Globus pallidus (tissue), 1 donor: ENCODE measurements at places on chromosomes 12 and 14.

GRCh38 chr12:32252199-32253073 is 145.8 kb downstream of the BICD1 start:
- DNase-seq: no peak

- no peak for DNase-seq
Observed at GRCh38 chr12:6335451-6336078, 6.3 kb downstream of the TNFRSF1A start.

GRCh38 chr14:103317251-103317650 is 16.8 kb upstream of the EIF5 start:
- no peak for DNase-seq

DNA sequence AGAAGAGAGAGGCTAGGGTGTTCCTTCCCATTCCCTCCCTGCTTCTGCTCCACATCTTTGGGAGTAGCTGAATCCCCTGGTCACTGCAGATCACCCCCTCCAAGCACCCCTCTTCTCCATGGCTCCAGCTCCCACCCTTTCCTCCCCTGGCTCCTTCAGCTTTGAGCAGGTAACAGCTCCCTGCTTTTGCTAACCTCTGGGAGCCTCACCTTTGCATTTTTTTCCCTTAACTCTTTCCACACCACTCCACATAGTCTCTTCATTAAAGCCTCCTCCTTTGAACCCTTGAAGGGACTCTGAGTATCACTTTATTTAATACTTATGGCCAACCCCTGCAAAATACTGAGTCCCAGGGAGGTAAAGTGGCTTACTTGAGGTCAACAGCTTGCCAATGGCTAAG is 25.7 kb upstream of the SERPINA6 start:
- no peak for DNase-seq

GRCh38 chr14:31265701-31266398 is 58.3 kb upstream of the HECTD1 start:
- no peak for DNase-seq

- DNase-seq: no peak
Observed at GRCh38 chr12:125518074-125518473, 452.8 kb downstream of the AACS start.

DNA sequence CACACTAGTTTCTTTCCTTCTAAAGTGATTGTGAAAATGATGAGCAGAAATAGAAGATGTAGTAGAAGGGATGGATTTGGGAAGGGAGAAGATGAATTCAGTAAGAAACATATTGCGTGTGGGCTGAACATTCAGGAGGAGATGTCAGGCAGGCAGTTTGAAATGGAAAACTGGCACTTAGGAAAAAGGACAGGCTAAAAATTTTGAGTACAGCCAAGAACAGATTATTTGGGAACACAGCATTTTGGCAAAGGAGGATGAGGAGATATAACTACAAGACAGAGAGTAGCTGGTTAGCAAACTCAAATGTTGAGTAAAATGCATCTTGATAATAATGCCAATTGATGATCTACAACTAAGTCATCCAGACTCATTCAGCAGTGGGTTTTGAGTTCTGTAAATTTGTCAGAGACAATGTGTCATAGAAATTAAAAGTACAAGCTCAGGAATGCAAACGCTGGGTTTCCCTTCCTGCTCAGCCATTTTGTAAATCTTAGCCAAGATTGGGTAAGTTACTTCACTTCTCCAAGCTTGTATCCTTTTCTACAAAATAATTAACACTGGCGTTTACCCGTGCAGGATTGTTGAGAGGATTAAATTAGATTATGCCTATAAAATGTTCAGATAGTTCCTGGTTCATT is 255.0 kb downstream of the NAV3 start:
- DNase-seq: no peak

- DNase-seq: no peak
Observed at GRCh38 chr12:6312529-6313325, 2.2 kb downstream of the PLEKHG6 start.

- no peak for DNase-seq
Observed at GRCh38 chr14:94027566-94028449, 1.7 kb downstream of the OTUB2 start.

GRCh38 chr12:29599381-29599780 is 101.9 kb upstream of the OVCH1 start:
- no peak for DNase-seq

DNA sequence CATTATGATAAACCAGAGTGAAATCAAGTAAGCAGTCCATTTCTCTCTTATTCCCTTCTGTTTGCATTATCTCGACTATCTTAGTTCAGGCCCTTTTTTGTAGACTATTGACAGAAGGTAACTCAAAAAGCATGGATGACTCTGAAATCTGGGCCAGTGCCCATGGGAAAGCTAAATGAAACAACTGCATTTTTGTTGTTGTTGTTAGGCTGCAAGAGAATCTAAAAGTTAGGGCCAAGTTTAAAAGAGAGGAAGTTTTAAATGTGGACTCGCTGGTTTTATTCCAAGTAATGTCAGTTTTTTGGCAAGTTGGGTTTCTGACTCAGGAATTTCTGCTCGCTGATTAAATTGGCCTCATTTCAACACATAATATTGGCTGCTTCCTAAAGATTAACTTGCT is 201.1 kb downstream of the PIK3C2G start:
- DNase-seq: peak; percentile 40

DNA sequence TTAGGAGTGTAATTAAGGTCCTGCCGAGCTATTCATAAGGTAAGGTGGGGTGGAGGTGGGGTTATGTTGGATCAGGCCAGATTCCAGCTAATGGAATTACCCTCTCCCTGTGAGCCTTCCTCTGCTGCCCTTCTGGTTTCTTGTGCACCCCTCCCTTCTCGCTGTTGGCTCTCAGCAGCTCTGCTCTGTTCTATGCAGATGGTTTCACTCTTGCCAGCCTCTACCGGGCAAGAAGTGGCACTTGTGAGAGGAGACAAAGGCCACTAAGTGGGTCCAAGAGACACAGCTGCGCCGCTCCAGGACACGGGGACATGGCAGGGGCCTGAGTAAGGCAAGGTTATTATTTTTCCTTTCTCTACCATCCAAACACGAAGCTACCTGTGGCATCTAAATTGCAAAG is 334.4 kb downstream of the EMP1 start:
- peak; percentile 37 for DNase-seq

DNA sequence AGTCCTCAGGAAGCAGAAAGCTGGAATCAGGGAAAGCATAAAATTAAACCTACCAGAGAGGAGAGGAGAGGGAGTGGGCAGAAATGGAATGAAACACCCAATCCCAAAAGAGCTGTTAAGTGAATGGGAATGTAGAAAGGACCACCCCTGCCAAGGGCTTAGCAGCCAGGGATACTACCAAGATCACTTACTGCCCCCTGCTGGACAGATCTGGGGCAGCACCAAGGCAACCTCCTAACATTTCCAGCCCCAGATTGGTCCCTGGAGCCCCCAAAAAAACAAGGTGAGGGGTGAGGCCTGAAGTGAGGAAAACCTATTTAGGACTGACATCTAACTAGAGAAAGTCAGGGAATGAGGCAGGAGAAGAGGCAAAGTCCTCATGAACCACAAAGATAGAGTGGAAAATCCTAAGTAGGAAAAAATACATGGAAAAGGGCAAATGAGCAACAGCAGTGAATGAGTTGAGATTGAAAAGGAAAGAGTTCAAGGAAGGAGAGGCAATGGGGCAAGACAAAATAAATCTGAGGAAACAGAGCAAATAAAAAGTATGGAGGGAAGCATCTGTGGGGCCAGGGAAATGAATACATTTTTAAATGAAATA is 11.2 kb upstream of the FKBP11 start:
- peak; percentile 43 for DNase-seq
